ENCODE measurements at places on chromosomes 3 and 15.

- DNase-seq = peak; percentile 29
Observed at GRCh38 chr3:69082805-69083204, 1.9 kb upstream of the ARL6IP5 start.

GRCh38 chr3:57086201-57086600, 25.7 kb downstream of the SPATA12 start:
- no peak for DNase-seq

DNA sequence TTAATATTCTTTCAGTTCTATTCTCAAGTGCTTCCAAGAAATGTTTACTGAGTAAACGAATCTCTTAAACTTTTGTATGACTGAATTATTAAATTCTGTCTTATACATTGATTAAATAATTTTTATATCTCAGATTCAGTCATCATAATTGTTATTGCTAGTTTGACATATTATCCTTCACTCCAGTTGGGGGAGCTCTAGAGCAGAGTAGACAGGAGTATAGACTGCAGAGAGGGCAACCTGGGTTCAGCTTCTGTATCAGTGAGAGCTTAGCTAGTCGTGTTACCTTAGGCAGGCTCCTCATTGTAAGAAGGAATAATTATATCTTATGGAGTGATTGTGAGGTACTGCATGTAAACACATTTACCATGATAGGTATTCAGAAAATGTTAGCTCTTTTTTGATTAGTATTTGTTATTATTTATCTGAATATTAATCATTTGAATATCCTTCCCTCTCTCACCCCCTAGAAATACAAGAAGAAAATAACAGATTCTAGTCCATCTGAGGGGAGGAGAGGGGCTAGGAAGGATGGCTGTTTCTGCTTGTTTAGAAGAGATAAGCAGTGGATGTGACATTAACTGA, 31.0 kb upstream of the ZCWPW2 start:
- no peak for DNase-seq

DNA sequence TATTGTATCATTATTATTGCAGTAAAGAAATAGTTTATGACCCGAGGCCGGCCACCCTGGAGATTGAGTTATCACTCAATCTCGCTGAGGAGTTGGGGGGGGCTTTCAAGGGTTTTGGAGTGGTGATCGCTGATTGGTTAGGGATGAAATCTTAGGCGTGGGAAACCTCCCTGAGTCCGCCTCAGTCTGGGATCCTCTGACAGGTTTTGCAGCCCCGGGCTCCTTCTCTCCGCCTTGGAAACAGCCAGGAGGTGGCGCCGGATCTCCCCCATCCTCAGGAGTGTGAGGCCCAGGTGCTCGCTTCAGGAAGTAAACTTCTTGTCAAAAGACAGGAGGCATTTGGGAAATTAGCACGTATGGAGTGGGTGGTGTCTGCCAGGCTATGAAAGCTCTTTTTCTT, 41.1 kb upstream of the SEC61A1 start:
- DNase-seq = no peak

- no peak for DNase-seq
Observed at GRCh38 chr3:72241525-72241924, 456.6 kb upstream of the PROK2 start.

All from activated T-cell treated with anti-CD3 and anti-CD28 coated beads for 1 hour (primary cell).